ENCODE measurements at places on chromosomes 16 and 17.

DNA sequence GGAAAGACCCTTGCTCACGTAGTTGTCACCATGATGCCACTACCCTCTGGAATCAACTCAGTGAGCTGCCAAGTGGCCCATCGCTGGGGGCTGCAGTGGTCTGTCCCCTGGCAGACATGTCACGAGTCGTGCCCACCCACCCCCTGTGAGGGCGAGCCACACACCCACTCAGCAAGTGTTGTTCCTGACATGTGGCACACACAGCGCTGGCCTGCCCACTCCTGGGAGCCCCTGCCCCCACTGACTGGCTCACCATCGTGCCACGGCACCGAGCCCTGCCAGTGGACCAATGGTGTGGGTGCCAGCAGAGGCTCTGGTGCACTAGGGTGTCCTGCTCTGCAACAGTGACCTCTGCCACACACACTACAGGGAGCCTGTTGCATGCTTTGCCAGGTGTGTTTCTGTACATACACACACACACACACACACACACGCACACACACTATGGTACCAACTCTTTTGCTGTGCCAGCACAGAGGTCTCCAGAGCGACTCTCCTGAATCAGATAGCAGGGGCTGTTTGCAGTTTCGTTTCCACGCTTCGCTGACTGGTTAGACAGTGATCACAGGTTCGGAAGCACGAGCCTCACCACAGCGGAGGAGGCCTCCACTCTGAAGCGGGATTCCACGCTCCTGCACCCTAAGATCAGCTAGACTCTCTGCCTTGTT is 7.7 kb downstream of the RTN4RL1 start:
- no peak for DNase-seq

DNA sequence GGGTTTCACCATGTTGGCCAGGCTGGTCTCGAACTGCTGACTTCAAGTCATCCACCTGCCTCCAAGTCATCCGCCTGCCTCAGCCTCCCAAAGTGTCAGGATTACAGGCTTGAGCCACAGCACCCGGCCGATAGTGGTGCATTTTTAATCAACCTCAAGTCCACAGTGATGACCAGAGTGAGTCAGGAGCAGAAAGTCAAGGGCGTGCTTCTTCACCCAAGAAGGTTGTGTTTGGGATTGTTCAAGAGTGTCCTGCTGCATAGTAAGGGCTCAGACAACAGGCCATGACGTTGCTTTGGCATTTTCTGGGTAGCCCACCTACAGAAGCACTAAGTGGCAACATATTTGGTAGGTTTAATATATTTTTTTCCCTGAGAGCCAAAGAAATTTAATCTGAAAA is 108.3 kb upstream of the FAM20A start:
- no peak for DNase-seq

DNA sequence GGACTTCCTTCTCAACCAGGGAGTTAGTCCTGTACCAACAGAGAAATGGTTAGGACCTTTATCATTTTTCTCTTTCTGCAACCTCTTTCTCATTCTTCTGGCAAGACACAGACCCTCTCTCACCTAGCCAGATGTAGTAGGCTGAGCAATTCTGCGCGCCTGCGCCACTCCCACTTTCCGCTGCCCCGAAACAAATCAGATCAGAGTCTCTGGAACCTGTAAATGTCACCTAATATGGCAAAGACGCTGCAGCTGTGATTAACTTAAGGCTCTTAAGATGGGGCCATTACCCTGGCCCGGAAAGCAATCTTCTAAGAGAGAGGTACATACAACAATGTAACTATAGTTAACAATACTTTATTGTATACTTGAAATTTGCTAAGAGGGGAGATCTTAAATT is 94.3 kb upstream of the ASIC2 start:
- DNase-seq, result no peak

DNA sequence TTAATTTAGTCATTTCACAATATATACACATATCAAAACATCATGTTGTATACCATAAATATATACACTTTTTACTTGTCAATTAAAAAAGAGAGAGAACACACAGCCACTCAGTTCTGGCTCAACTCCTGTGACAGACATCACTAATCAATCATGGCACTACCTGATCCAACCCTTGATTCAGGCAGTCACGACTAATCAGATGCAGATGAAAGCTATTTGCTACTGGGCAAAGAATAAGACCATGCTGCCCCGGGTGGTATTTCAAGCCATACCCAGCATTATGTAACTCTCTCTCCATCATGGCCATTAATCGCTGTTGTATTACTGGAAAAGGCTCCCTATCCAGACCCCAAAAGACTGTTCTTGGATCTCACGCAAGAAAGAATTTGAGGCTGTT is 345.7 kb downstream of the HAPSTR1 start:
- no peak for DNase-seq

DNA sequence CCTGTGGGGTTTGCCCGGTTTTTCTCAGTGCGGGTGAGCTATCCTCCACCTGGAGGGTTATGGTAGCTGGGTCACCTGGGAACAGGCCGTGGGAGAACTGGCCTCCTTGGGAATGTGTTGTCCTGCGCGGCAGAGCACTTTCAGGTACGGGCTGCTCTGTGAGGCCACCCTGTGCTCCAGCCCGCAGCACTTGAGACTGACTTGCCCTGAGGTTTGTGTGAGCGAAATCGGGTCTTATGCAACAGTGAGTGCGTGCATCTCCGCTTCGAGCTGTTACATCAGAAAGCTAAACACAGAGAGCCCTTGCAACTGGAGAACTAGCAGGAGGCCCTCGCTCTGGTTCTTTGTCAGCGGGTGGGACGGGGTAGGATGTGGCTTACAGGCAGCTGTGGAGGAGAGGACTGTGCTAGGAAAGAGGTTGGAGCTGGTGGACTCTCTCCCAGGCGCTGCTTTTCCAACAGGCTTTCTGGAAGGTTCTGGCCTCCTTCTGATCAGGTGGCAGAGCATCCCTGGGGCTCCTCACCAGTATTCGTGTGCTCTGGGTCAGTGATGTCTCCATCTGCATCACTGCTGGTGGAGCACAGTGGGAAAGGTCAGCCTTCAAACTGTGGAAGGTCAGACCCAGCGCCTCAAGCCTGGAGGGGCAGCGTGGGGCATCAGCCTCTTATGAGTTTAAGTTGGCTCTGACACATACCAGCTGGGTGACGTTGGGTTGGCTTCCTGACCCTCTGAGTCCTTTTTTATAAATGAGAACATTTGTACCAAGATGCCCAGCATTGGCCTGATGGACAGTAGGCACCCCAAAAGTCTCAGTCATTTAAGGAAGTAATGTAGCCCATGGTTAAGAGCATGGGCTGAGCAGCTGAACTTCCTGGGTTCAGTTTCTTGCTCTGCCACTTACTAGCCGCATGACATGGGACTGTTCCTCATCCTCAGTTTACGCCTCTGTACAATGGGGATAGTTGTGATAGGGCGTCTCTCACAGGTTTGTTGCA is 76.3 kb downstream of the KSR1 start:
- no peak for DNase-seq

DNA sequence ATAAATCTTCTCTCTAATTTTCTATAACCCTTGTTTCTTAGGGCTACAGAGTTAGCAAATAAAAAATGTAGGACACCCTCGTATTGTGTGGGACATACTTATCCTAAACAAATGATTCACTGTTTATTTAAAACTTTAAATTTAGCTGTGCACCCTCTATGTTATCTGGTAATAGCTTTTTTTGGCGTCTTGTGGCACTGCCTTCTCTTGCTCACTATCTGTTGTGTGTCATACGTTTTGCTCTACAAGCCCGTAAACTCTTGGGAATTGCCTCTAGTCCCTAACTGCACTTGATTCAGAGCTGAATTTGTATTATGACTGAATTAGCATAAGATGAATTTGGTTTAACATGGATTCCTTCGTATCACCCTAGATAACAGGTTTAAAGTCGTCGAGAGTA is 144.3 kb upstream of the MYOCD start:
- DNase-seq, result no peak

DNA sequence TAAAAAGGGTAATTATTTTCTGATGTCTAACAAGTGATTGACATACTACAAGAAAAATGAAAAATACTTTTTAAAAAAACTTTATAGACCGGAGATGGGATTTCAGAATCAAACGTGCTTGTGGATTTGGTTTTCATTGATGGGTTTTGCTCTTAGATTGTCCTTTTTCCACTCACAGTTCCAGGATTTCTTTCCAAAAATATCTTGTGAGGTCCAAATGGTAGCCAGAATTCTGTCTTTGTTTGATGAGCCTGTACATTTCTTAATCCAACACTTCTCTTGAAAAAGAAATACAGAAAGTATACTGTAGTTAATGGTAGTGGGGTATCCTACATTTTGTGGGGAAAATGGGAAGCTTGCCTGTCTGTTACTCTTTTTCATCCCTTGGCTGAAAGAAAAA is 329.3 kb downstream of the KCNJ2 start:
- no peak for DNase-seq

- DNase-seq, result no peak
These were observed 36.4 kb upstream of the CORO6 start for GRCh38 chr17:29659155-29659554.

GRCh38 chr16:75503801-75504200 is 8.6 kb upstream of the CHST6 start:
- DNase-seq, result no peak

- DNase-seq, result no peak
These were observed 21.0 kb upstream of the SEC14L1 start for GRCh38 chr17:77119668-77120301.

- DNase-seq, result no peak
These were observed 32.9 kb downstream of the KSR1 start for GRCh38 chr17:27489045-27489715.

- no peak for DNase-seq
These were observed 49.0 kb downstream of the KANSL1 start for GRCh38 chr17:46144246-46144645.

- no peak for DNase-seq
These were observed 15.4 kb downstream of the CA4 start for GRCh38 chr17:60165223-60165622.

GRCh38 chr16:26087091-26087490 is 395.3 kb downstream of the HS3ST4 start:
- no peak for DNase-seq

GRCh38 chr16:11624205-11624604 is 37.5 kb upstream of the LITAF start:
- DNase-seq, result no peak

GRCh38 chr16:82630219-82630618 is 3.5 kb downstream of the CDH13 start:
- no peak for DNase-seq

DNA sequence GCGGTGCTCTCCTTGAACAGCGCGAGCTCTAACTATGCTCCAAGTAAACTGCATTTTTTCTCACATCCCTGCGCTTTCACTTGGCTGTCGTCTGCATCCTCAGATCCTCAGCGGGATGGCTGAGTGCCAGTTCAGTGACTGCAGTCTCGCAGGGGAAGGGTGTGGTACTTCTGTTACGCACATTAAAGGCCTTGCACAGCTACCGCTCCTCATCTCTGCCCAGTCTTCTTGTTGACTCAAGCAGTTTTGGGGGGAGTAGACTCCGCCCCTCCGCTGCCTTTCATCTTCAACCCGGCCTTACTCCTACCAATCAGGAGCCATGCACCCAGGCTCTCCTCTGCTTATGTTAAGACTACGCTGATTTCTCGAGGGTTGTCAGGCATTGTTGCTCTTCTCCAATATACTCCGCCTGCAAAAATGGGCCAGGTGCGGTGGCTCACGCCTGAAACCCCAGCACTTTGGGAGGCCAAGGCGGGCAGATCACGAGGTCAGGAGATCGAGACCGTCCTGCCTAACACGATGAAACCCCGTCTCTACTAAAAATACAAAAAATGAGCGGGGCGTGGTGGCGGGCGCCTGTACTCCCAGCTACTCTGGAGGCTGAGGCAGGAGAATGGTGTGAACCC is 10.0 kb downstream of the ATP5PD start:
- DNase-seq, result peak; percentile 84

GRCh38 chr17:7549401-7550055 is 670 bp downstream of the TNFSF12 start:
- peak; percentile 25 for DNase-seq

DNA sequence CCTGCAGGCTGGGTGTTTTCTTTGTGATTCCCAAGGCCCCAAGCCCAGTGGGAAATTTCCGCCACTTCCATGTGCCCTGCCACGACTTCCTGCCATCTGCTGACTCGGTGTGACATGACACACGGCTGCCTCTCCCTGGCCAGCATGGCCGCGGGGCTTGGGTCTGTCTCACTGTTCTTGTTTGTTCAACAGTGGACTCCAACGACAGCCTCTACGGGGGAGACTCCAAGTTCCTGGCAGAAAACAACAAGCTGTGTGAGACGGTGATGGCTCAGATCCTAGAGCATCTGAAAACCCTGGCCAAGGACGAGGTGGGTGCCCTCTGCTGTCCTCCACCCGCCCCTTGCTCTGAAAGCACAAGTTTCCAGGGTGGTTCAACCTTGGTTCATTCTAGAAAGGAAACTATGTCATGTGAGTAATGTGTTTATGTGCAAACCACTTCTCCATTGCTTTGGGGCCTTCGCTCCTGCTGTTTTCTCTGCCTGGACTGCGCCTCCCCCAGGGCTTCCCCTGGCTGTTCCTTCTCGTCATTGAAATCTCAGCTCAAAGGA is 26.8 kb downstream of the KNOP1 start:
- DNase-seq, result no peak

GRCh38 chr16:81313701-81314602 is 810 bp upstream of the GAN start:
- DNase-seq, result no peak

- no peak for DNase-seq
These were observed 27.6 kb downstream of the MAP3K3 start for GRCh38 chr17:63649813-63650212.

All from activated gamma-delta T cell treated with Interleukin-2 at 50 U/mL for 16 hours (primary cell).